ENCODE measurements at places on chromosomes 1 and 21. TPM values are rescaled to one million over a fixed set of nuclear protein-coding genes. Genes with fewer than 3 reads are reported as not detected.

KIF1B gene
- polyA plus RNA-seq, result 15.1 TPM

- DNase-seq, result no peak
These were observed 22.5 kb downstream of the INTS3 start for GRCh38 chr1:153750026-153750995.

GRCh38 chr1:154512760-154513159 lies 10.5 kb upstream of the SHE start:
- DNase-seq, result no peak

GRCh38 chr1:228194436-228194835 lies 13.4 kb upstream of the OBSCN start:
- no peak for DNase-seq

GRCh38 chr21:36976882-36977651 lies 10.6 kb upstream of the HLCS start:
- DNase-seq, result no peak

Data from keratinocyte (primary cell).